ENCODE measurements at places on chromosomes 3 and 15.
A peak's percentile ranks its signal among the peaks of the same experiment; 100 is the strongest.

DNA sequence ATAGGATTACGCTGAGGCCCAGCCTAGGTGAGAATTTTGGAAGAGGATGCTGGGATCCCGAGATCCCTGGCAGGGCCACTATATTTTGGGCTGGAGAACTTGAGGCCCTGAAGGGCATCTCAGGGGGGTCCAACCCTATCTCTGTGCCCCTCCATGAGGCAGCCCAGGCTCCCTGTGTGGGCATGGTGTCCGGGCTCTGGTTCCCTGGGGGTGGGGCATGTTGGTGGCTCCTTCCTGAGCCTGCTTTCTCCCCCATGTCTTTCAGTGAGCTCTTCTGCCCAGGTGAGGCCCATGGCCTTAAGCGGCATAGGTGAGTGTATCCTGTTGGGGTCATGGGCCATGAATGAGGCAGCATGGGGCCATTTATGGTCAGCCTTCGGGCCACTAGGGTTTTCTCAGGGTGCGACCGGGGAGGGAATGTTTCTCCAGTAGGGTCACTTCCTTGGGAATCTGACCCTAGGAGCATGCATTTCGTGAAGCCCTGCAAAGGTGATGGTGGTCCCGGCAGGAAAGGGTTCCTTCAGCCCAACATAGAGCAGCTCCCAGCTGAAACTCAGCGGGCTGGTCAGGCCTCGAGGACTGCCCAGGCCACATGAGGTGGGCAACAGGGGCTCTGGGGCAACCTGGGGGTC lies 191.3 kb downstream of the UBE3A start:
- no peak for DNase-seq

DNA sequence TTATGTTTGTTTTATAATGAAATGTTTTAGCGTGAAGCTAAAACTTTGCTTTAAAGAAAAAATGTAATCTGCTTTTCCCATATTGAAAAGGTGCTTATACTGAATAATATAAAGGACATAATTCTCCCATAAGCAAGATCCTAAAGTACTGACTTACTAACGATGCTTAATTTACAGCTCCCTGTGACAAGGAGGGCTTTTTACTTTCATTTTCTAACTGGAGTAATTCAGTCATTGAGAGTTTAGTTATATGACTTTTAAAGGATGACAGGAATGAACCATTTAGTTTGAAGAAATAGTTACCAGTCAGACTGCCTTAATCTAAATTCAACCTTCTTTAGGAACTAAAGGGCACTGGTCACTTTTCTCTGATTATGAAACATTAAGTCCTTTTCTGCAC lies 19.3 kb upstream of the ZPLD1 start:
- DNase-seq = no peak

- DNase-seq = no peak
Observed at GRCh38 chr15:52163321-52164190, 27.6 kb downstream of the GNB5 start.

DNA sequence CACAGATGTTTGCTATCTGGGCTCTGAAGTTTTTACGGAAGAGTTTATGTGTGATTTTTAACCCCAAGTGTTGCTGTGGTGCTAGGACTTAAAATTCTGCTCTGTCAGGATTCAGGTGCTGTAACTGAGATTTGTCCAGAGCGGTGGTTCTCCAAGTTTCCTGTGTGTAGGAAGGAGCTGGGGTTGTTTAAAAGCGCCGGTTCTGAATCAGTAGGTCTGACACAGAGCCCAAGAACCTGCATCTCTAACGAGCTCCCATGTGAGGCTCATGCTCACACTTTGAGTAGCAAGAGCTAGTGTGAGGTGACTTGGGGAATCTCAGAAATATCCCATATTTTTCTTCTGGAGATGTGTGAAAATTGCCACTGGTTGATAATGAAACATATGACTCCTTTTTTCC lies 325.5 kb downstream of the SATB1 start:
- DNase-seq = no peak

DNA sequence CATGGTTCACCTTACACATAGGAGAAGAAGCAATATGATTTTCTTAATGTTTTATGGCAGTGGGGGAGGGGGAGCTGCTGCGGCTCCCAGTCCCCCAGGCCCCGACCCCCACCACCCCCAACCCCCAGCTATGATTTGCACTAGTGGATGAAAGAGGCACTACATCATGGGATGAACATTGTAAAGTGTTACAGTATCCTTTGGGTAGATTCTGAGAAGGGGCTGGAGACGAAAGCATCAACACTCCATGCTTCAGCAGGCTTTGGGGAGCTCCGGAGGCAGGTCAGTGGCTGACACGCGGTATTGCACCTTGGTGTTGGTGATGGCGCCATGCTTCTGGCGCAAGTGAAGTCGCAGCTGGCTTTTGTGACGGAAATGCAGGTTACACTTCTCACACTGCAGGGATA lies 19.9 kb upstream of the RTP2 start:
- DNase-seq = no peak

GRCh38 chr15:87947560-87947959 lies 309.0 kb downstream of the NTRK3 start:
- DNase-seq = no peak

- no peak for DNase-seq
Observed at GRCh38 chr3:27729748-27730611, 7.9 kb upstream of the EOMES start.

- no peak for DNase-seq
Observed at GRCh38 chr3:171023566-171023965, 3.0 kb downstream of the SLC2A2 start.

GRCh38 chr15:98843844-98844243 lies 163.7 kb downstream of the PGPEP1L start:
- no peak for DNase-seq

GRCh38 chr3:136617198-136617597 lies 135.0 kb downstream of the STAG1 start:
- DNase-seq = no peak

DNA sequence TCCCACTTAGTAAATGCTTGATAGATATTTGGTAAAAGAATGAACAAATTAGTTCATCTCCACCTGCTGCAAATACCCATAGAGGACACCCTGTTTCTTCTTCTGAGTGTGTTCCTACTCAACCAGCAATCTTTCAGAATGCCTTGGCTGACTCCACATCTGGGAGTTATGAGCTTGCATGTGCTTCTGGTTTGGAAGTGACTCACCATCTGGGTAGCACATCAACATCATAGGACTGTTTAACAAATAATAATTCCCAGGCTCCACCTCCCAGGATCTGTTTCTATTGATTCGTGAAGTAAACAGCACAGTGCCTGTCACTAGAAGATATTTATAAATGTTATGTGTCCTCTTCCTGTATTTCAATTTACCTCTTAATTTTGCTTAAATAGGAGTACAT lies 580.1 kb downstream of the ROBO2 start:
- no peak for DNase-seq

DNA sequence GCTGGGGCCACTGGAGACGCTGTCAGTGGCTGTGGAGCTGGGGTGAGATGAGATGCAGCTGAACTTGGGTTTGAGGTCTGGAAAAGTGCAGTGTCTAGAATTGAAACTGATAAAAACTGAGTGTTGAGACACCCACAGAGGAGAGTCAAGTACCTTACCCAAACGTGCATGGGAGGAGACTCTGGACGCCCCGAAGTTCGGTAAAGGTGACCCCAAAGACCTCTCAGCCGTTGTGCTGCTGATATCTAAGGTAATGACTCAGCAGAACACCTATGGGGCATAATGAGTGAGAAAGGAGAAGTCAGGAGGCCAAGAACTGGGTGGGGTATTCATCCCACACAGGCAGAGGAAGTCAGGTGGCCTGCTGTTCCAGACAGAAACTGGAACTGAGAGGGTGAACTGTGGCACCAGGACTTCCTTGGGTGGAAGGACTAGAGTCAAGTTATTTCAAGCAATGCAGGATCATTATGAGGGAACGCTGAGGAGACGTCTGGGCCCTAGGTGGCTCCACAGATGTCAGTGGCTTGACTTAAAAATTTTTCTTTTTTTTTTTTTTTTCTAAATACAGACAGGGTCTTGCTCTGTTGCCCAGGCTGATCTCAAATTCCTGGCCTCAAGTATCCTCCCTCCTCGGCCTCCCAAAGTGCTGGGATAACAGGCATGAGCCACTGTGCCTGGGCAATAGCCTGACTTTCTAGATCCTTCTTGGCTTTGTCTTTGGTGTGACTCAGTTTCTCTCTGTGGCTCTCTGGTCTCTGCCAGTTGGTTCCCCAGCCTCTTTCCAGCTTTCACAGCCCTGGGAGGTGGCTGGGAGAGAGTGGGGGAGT lies 67.6 kb upstream of the GCNT3 start:
- no peak for DNase-seq

GRCh38 chr15:31267161-31268107 lies 59.2 kb upstream of the KLF13 start:
- DNase-seq = peak; percentile 1

DNA sequence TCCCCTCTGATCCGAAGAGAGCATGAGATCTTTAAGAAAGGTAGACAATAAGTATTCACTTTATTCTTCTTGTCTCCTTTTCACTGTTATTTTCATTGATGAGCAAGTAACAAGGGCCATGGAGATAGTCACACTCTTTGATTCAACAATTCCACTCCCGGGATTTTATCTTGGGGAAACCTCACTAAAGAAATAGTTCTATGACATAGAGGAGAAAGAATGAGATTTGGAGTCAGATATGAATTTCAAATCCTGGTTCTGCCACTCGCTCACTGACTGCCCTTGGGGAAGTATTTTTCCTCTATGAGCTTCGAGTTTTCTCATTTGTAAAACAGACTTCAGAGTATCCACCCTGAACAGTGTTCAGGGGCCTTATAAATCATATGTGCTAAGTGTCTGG lies 514.6 kb downstream of the NLGN1 start:
- DNase-seq = no peak

GRCh38 chr3:134640872-134641470 lies 9.9 kb downstream of the KY start:
- no peak for DNase-seq

All from prostate gland (tissue), 2 donors.